Fibroblast of skin of left biceps (primary cell): ENCODE measurements at places on chromosomes 16 and 17.

DNA sequence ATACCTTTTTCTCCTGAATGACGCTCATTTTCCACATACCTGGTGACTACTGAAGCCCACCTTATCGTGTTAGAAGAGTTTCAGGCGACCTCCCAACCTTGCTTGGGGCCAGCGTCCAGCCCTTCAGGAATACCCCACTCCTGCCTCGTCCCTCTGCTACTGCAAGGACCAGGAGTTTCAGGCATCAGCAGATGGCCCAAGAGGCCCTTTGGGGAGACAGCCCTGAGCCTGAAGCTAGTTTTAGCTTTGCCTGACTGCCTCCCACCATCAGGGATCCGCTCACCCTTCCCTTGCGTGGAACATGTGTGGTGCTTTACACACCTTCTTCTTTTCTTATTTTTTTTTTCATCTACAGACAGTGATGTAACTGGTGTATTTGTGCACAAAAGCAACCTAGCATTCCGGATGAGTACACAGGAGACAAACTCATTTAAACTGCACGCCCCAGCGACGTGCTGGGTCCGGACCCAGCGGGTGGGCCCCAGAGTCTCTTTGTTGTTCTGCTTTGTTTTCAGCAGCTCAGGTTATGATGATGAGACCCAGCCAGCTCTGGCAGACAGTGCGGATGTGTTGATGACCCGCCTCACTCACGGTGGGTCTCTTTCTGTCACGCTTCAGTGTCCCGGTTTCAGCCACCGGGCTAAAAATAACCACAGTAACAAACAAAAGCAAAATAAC is 242.4 kb downstream of the C16orf95 start:
- no peak for DNase-seq

GRCh38 chr17:42275527-42276358 is 448 bp downstream of the STAT5B start:
- no peak for DNase-seq

GRCh38 chr17:35286120-35286781 is 43.4 kb downstream of the SLFN5 start:
- no peak for DNase-seq

GRCh38 chr17:9958586-9959281 is 53.7 kb upstream of the RCVRN start:
- DNase-seq, result no peak

- no peak for DNase-seq
These were observed 59.4 kb upstream of the CMIP start for GRCh38 chr16:81385031-81385756.
